ENCODE measurements at places on chromosomes 7 and 10. TPM values are rescaled to one million over a fixed set of nuclear protein-coding genes. Genes with fewer than 3 reads are reported as not detected.

GRCh38 chr7:133053321-133053891, 28.5 kb downstream of the CHCHD3 start:
- no peak for DNase-seq

- DNase-seq = no peak
Observed at GRCh38 chr10:44030132-44030531, 354.8 kb downstream of the CXCL12 start.

GRCh38 chr10:61897671-61898434, 3.6 kb upstream of the ARID5B start:
- DNase-seq = peak; percentile 47

- DNase-seq = no peak
Observed at GRCh38 chr10:71451754-71452153, 55.0 kb downstream of the CDH23 start.

DNA sequence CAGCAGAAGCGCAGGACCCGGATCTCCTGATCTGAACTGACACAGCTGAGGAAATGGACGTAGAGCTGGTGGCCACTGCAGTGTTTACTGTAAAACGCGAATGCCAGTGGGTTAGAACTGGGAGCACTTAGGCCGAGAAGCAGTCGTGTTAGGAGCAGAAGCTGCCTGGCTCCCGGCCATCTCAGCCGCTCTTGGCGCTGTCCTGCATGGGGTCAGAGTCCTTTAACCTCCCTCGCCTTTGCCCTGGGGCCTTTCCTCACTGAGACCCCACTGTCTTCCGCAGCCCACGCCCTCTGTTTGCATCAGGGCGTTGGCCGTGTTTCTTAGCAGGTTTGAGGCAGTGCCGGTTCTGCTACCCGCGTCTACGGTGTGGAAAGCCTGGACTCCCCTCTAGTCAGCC, 24.6 kb downstream of the DYNC2I1 start:
- no peak for DNase-seq

GRCh38 chr10:1735562-1735961, 1.8 kb downstream of the ADARB2 start:
- no peak for DNase-seq

GRCh38 chr7:37467002-37467401, 18.3 kb upstream of the ELMO1 start:
- DNase-seq = no peak

The C10orf71 gene
- 41.8 TPM for polyA plus RNA-seq

All from hindlimb muscle (tissue), 1 donor.